ENCODE measurements at places on chromosomes 2 and 18. TPM values are rescaled to one million over a fixed set of nuclear protein-coding genes. Genes with fewer than 3 reads are reported as not detected.
A peak's percentile ranks its signal among the peaks of the same experiment; 100 is the strongest.

GRCh38 chr2:191436368-191437055 lies 191.3 kb downstream of the MYO1B start:
- DNase-seq, result no peak
- H3K27ac ChIP-seq, result peak overlapping the region; percentile 39
- no peaks in the 10 kb centered on the region for H3K27me3 ChIP-seq
- no peaks in the 10 kb centered on the region for H3K4me1 ChIP-seq

GRCh38 chr2:85226783-85227182 lies 93.6 kb downstream of the TCF7L1 start:
- no peak for DNase-seq
- H3K4me1 ChIP-seq, result no peaks in the 10 kb centered on the region
- no peak overlapping the region for H3K4me3 ChIP-seq

GRCh38 chr2:201860636-201861066 lies 54.3 kb downstream of the CDK15 start:
- peaks cover 6% of the 10 kb centered on the region for H3K4me1 ChIP-seq
- H3K27ac ChIP-seq, result no peak overlapping the region
- peaks cover 15% of the 10 kb centered on the region for H3K27me3 ChIP-seq
- DNase-seq, result no peak

- H3K27me3 ChIP-seq, result no peaks in the 10 kb centered on the region
- no peak overlapping the region for H3K4me3 ChIP-seq
- no peak for DNase-seq
- H3K4me1 ChIP-seq, result no peaks in the 10 kb centered on the region
- H3K36me3 ChIP-seq, result no peaks in the 10 kb centered on the region
- no peak overlapping the region for H3K27ac ChIP-seq
These were observed 150.2 kb downstream of the NCKAP5 start for GRCh38 chr2:133418021-133418420.

DNA sequence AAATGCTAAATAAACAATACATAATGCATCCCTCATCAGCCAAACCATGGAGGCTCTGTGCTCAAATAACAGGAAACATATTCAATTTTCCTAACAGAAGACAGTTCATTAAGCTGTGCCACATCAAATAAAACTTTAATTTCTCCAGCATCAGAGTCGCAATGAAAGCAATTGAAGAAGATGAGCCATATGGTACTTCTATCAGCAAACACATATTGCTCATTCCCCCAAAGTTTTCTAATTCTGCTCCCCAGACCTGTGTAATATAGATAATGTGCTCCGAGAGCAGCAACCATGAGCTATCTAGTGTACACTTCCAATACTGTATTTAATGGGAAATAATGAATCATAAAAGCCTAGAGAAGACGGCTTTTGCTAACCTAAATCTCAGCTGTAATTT lies 263.2 kb downstream of the MEIS1 start:
- peak overlapping the region; percentile 62 for H3K27ac ChIP-seq
- no peaks in the 10 kb centered on the region for H3K27me3 ChIP-seq
- no peak overlapping the region for H3K4me3 ChIP-seq
- H3K4me1 ChIP-seq, result no peaks in the 10 kb centered on the region

- no peaks in the 10 kb centered on the region for H3K36me3 ChIP-seq
- H3K4me3 ChIP-seq, result peak overlapping the region; percentile 36
- H3K27me3 ChIP-seq, result no peaks in the 10 kb centered on the region
- H3K27ac ChIP-seq, result peak overlapping the region; percentile 4
These were observed 72.3 kb downstream of the FMNL2 start for GRCh38 chr2:152407204-152407721.

GRCh38 chr2:3406501-3406900 lies 27.0 kb downstream of the TRAPPC12 start:
- H3K27me3 ChIP-seq, result no peaks in the 10 kb centered on the region
- H3K27ac ChIP-seq, result no peak overlapping the region
- H3K4me3 ChIP-seq, result no peak overlapping the region
- H3K36me3 ChIP-seq, result peaks cover 20% of the 10 kb centered on the region
- H3K4me1 ChIP-seq, result peaks cover 8% of the 10 kb centered on the region
- DNase-seq, result no peak

- peaks cover 7% of the 10 kb centered on the region for H3K4me1 ChIP-seq
- H3K27me3 ChIP-seq, result no peaks in the 10 kb centered on the region
- no peaks in the 10 kb centered on the region for H3K36me3 ChIP-seq
- no peak overlapping the region for H3K4me3 ChIP-seq
These were observed 24.8 kb upstream of the ZFP36L2 start for GRCh38 chr2:43251171-43251731.

DNA sequence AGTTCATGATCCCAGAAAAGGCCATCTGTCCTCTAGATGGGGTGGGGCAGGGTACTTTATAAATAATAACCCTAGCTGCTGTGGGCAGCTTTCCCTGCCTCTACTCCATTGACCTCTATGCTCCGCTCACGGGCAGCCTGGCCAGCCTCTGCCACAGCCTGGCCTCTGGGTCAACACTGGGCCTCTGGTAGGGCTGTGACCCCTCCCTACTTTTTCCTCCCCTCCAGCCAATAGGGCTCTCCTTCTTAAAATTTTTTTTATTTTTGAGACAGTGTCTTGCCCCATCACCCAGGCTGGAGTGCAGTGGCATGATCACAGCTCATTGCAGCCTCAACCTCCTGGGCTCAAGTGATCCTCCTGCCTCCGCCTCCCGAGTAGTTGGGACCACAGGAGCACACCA lies 4.1 kb upstream of the GAREM2 start:
- H3K36me3 ChIP-seq, result no peaks in the 10 kb centered on the region
- DNase-seq, result peak; percentile 22

DNA sequence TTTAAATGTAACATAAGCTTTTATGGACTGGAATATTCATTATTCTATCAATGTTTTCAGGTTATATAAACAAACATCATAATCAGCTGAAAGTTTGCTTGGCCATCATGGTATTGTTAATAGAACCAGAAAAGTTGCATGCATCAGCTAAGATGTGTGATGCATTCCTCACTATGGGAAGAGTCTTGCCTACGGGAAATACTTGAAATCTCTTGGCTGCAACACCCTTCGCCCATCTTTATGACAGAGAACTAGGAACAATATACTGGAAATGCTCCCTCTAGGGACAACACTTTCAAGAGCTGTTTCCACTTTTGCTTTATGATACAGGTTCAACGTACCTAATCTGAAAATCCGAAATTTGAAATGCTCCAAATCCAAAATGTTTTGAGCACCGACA lies 1390.8 kb downstream of the DPP10 start:
- H3K27ac ChIP-seq, result no peak overlapping the region
- H3K4me3 ChIP-seq, result no peak overlapping the region
- DNase-seq, result no peak
- H3K4me1 ChIP-seq, result no peaks in the 10 kb centered on the region
- H3K27me3 ChIP-seq, result no peaks in the 10 kb centered on the region

DNA sequence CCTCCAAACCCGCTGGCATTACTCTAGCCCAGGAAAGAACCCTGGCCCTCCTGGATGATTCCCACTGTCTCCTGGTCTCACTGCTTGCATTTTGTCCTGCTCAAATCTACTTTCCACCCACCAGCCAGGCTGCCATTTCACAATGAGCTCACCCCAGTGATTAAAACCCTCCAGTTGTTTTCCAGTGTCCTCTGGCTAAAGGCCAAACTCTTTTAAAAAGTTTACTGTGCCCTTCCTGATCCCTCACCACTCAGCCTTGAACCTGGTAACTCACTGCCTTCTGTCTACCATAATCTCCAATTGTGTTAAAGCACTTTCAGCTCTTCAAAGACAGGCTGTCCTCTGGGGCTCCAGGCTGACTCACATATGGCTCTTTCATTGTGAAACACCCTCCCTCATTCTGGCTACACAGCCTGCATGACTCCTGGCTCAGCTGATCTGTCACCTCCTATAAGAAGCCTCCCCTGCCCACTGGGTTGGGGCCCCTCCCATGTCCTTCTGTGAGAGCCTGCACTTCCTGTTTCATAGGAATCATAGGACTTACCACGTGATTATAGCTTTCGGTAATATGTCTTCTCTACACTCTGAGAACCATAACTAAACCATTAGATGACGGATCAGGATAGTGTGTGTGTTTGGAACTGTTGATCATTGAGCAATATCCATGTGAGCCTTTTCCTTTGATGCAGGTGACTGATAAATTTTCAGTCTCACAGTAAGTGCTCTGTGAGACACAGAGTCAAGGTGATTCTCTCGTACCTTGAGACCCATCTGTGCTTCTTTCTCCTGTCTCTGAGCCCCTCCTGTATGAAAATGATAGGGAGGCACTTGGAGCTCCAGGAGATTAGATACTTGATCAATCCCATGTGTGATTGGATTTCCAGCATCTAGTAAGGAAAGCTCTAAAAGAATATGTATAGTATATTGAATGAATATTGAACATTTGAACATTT lies 590.8 kb upstream of the ID2 start:
- H3K4me3 ChIP-seq, result no peak overlapping the region
- H3K36me3 ChIP-seq, result no peaks in the 10 kb centered on the region
- DNase-seq, result peak; percentile 71
- H3K4me1 ChIP-seq, result no peaks in the 10 kb centered on the region
- no peaks in the 10 kb centered on the region for H3K27me3 ChIP-seq

GRCh38 chr2:17719562-17720371 lies 33.8 kb downstream of the SMC6 start:
- no peak overlapping the region for H3K4me3 ChIP-seq
- no peak for DNase-seq
- H3K27ac ChIP-seq, result no peak overlapping the region
- peaks cover 58% of the 10 kb centered on the region for H3K36me3 ChIP-seq
- no peaks in the 10 kb centered on the region for H3K4me1 ChIP-seq
- H3K27me3 ChIP-seq, result no peaks in the 10 kb centered on the region

DNA sequence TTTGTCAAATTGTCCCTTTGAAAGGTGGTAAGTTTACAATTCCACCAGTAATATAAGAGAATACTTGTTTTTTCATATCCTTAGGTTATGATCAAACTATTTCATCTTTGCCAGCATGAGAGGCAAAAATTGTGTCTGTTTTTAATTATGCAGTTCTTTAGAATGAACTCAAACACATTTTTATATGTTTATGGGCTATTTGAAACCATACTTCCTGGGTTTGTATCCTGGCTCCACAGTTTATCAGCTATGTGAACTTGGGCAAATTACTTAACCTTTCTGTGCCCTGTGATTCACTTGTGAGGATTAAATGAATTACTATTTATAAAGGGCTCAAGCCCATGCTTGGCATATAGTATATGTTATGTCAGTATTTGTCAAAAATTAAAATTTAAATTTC lies 109.4 kb downstream of the TANC1 start:
- H3K4me1 ChIP-seq, result peaks cover 6% of the 10 kb centered on the region
- no peak overlapping the region for H3K27ac ChIP-seq
- no peak overlapping the region for H3K4me3 ChIP-seq
- no peaks in the 10 kb centered on the region for H3K27me3 ChIP-seq

DNA sequence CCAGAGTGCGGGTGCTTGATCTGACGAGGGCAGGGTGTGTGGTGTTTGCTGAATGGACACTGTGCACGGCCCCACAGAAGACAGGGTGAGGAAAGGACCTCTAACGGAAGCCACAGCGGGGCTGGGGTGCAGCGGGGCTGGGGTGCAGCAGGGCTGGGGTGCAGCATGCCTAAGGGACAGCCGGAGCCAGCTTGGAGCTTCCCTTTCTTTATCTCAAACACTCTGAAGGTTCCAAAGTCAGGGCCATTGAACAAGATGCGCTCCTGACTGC lies 35.0 kb downstream of the PXDN start:
- H3K27ac ChIP-seq, result no peak overlapping the region
- no peak for DNase-seq
- no peaks in the 10 kb centered on the region for H3K27me3 ChIP-seq
- H3K36me3 ChIP-seq, result no peaks in the 10 kb centered on the region

DNA sequence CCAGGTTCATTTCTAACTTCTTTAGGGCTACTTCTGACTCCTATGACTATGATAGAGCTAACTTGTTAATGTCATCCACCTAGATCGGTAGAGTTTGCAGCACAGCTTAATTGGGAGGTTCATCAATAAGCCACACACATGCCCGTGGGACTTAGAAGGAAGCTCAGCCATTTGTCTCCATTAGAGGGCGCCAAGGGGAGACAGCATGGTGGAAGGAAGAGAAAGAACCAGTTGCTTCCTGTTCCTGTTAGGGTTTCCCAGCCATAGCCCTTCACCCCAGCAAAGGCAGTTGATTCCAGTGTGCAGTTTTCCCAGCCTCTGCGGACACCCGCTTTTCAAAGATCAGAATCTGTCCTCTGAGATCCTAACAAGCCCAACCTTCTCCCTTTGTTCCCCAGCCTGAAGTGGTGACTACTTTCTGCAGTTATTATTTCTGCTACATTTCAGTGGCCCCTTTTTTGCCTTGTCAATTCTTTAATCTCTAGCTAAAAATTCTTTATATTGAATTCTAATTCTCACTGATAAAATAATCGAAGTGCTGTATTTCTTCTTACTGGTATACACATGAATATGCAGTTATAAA lies 30.3 kb downstream of the MAIP1 start:
- H3K36me3 ChIP-seq, result no peaks in the 10 kb centered on the region
- H3K4me3 ChIP-seq, result no peak overlapping the region
- H3K27me3 ChIP-seq, result no peaks in the 10 kb centered on the region
- peak; percentile 65 for DNase-seq

- H3K27me3 ChIP-seq, result no peaks in the 10 kb centered on the region
- peaks cover 3% of the 10 kb centered on the region for H3K4me1 ChIP-seq
- no peak overlapping the region for H3K27ac ChIP-seq
- H3K4me3 ChIP-seq, result no peak overlapping the region
These were observed 56.3 kb upstream of the UPP2 start for GRCh38 chr2:158045362-158045761.

The PPP3R1 gene
- 59.2 TPM for total RNA-seq

The KLHL29 gene
- 15.1 TPM for total RNA-seq

The NETO1 gene
- not detected for total RNA-seq

The SLC5A7 gene
- 0.81 TPM for total RNA-seq

The PCARE gene
- total RNA-seq, result 0.55 TPM

The MROH2A gene
- total RNA-seq, result not detected

The COL5A2 gene
- 29.8 TPM for total RNA-seq

The TANC1 gene
- total RNA-seq, result 60.4 TPM

The LBX2 gene
- total RNA-seq, result 1.8 TPM

The CYBRD1 gene
- total RNA-seq, result 313 TPM

The CTIF gene
- total RNA-seq, result 72.4 TPM

The NR4A2 gene
- 3.5 TPM for total RNA-seq

The ST8SIA5 gene
- total RNA-seq, result not detected

The SDC1 gene
- total RNA-seq, result 148 TPM

The GPR45 gene
- not detected for total RNA-seq

The MALL gene
- 154 TPM for total RNA-seq
